ENCODE measurements at places on chromosomes 2 and 18.

- DNase-seq: no peak
These were observed 59.5 kb downstream of the E2F6 start for GRCh38 chr2:11406267-11406957.

DNA sequence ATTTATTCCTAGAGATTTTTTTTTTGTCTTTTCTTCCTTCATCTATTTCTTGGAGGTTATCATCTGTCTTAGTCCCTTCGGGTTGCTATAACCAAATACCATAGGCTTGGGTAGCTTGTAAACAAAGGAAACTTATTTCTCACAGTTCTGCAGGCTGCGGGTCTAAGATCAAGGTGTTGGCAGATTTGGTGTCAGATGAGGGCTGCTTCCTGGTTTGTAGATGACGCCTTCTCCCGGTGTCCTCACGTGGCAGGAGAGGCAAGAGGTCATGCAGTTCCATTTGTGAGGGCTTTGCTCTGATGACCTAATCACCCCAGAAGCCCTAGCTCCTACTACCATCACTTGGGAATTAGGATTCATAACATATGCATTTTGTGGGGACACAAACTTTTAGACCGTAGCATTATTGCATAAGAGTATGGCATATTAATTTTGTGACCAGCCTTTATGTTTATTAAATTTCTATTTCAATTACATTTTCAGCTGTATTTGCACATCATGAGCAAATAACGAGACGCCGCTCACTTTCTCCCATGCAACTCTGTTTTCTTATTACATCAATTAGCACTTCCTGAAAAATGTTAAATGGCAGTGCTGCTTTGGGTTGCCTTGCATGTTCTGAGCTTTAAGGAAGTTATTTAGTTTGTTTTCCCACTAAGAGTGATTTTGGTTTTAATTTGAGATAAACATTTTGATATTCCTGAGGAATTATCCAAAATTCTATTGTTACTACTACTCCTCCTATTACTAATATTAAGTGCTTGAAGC lies 246.4 kb upstream of the HDAC4 start:
- DNase-seq: no peak

DNA sequence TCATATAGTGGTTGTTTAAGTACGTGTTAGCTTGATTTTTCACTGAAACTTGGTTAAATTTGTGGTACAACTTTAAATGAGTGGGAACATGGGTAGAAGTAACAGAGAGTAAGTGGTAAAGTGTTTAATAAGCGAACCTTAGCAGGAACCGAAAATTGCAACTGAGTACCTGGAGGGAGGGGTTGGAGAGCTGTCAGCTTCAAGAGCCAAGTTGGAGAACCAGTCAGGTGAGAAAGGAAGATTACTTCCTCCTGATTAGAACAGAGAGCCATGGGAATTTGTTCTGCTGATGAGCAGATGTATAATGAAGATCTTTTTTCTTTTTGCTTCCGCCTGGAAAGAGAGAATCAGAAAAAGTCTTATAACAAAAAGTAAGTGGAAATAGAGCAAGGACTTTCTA lies 158.4 kb upstream of the CDH7 start:
- no peak for DNase-seq

DNA sequence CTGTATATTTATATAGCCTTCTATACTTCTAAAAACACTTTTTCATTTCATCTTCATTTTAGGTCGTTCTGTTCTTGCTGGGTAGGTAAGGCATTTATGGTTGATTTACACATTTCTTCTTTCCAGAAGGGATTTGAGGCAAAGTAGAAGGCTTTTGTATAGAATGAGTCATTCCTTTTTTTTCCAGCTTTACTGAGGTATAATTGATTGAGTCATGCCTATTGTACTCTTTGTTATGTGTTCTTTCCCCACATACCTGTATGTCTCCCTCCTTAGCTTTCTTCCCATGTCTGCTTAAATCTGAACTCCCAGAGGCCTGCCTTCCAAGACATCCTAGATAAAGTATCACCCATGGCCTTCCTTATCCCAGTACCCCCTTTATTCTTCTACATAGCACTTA lies 4.8 kb upstream of the CDC42EP3 start:
- DNase-seq: no peak

- DNase-seq: no peak
These were observed 72.7 kb upstream of the STON1 start for GRCh38 chr2:48457227-48457626.

GRCh38 chr18:12819322-12819721 lies 64.7 kb downstream of the PTPN2 start:
- DNase-seq: no peak

DNA sequence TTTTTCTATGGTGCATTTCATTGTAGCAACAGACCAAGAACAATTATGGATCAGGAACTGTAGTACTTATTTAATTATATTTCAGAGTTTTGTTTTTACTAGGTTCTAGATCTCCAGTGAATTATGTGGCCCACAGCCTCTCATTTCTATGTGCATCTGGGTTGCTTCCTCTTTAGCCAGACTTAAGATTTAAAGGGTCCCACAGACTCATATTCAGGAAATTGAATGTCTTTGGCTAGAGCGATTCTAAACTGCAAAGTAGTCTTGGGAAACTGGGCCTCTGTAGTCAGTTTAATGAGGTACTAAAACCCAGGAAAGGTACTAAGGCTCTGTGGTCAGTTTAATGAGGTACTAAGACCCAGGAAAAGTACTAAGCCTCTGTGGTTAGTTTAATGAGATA lies 94.4 kb downstream of the LYPD6B start:
- no peak for DNase-seq

- DNase-seq: no peak
These were observed 74.1 kb downstream of the PSMG2 start for GRCh38 chr18:12776821-12777471.

DNA sequence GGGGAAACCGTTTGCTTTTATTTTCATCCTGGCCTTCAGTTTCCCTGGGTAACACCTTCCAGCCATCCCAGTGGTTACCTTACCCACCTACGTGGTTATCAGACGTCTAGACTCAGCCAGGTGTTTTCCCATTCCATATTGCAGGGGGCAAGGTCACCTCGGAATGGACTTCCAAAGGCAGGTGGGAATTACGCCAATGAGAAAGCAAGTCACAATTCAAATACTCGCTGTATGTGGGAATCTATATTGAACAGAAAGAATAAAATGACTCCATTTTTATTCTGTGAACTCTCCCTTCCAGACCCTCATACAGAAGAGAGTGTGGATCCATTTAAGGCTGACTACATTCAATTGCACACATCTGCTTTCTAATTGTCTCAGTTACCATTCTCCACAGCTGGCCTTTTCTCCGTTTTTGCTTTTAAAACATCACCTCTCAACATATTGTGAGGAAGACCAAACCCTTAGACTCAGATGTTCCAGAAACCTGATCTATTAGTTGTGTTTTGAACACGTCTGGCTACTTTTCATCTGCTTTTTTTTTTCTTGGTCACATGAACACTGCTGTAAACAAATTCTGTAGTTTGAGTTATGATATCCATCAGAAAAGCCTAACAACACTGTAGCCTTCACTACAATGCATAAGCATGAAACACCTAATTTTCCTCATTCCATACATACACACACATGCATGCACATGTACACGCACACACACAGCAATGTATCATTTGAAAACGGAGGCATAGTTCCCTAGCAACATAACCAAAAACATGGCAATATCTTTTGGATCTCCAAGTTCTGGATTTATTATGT lies 59.8 kb downstream of the BCL2 start:
- DNase-seq: no peak

DNA sequence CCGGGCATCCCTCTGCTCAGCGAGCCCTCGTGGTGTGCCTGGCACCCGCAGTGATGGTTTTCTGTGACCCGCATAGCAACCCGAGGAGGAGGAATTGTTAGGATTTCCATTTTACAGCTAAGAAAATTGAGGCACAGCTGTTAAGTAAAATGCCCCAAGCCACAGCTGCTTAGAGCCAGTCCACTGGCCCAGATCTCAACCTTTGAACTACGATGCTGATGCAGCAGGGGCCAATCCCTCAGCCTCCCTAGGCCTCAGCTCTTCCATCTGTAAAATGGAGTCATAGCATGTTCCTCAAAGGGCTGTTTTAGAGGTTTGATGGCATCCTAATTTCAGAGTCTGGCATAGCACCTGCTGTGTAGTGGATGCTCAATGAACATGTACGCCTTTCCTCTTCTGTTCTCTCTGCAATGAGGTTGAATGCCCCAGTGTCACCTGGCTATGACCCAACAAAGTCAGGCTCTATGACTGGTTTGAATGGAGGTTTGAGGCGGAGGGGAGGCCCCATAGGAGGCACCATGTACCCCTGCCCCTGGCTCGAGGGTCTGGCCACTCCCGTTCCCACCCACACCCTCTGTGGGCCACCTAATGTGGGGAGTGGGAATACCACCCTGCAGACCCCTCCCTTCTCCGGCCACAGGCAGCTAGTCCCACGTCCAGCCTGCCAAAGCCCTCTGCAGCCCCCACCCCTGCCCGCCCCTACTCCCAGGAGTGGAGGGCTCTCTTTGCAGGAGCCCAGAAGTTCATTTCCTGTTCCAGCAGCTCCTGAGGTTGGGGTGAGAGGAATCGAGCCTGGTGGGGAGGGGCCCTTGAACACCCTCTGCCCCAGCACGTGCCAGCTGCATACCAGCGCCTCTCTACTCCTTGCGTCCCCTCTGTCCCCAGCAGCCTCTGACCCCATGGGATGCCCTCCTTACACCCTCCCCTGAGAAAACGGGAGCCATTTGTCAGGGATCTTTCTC lies 31.0 kb downstream of the INHBB start:
- DNase-seq: no peak

DNA sequence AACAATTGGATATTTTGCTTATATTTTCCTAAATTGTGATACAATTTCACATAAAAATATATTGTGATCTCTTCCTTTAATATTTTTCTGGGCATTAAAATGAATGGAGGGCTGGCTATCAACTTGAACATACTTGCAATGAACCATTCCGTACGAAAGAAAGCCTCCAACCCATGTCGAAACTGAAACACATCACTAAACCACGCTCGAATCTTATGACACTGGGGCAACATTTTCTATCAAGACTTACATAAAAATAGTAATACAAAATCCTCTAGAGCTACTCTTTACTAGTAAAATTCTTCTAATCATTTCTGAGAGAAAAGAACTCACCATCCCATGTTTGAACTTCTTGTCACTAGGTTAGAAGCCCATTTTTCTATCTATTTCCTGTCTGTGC lies 132.8 kb upstream of the DOK6 start:
- no peak for DNase-seq

DNA sequence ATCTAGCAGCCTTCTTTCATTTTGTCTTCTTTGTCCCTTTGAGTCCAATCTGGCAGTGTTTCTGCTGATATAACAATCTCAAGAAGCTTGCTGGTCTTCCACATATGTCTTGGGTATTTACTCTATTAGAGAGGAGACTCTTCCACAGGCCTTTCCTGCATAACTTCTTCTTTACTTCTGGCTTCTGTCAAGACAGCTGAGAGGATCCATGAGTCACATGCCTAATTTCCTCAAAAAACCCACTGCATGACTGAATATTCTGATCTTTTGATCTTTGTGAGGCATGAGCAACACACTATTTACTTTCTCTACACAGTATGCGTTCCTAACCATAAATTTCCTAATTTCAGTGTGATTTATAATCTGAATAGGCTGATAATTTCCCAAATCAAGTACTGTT lies 5.1 kb upstream of the DCC start:
- no peak for DNase-seq

- DNase-seq: no peak
These were observed 199.9 kb upstream of the PKDCC start for GRCh38 chr2:41847744-41848441.

DNA sequence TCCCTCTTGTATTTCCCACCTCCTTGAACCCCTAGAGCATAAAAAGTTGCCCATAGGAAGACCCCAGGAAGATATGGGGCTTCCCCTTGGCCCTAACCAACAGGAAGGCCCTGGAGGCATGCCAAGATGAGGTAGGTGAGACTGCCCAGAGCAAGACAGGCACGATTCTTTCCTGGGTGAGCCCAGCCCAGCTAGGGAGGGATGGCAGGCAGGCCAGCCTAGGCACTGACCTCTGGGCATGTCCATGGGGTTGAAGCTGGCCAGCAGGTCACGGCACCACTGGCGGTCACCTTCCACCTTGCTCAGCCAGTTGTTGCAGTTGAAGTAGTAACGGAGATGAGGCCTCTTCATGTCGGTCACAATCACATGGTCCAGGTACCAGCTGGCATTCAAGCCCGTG lies 17.6 kb downstream of the LOXHD1 start:
- DNase-seq: no peak

DNA sequence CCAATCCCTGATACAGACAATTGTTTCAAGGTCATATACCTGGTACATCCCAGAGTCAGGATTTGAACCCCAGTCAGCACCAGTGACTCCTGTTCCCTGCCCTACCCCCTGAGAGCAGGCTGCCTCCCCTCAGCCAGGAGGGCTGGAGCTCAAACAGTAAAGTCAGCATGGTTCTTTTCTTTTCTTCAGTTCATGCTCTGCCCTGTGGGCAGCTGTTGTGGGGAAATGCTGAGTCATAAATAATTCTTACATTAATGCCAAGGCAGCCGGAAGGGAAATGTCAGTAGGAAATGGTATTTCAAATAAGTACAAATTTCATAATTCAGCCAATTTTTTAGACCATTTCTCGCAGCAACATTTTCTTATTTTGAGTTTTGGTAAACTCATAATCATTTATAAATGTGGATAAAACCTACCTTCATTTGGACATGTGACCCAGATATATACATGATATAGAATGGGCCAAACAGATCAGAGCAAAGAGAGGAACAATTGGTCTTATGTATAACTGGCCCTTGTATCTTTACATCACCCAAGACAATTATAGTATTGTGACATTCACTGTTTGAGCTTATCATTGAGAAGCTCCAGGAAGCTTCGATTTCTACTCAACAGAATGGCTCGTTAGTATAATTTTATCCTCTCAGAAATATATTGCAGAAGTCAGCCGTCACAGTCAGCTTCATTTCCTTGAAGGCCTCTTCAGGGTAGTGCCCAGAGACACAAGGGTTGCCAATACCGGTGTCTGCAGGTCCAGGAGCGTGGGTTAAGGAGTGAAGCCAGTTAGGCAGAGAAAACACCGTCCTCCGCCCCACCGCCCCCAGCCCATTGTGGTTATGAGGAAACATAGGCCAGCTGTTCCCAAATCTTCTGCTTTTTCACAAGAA lies 28.0 kb upstream of the SCYGR1 start:
- DNase-seq: no peak

DNA sequence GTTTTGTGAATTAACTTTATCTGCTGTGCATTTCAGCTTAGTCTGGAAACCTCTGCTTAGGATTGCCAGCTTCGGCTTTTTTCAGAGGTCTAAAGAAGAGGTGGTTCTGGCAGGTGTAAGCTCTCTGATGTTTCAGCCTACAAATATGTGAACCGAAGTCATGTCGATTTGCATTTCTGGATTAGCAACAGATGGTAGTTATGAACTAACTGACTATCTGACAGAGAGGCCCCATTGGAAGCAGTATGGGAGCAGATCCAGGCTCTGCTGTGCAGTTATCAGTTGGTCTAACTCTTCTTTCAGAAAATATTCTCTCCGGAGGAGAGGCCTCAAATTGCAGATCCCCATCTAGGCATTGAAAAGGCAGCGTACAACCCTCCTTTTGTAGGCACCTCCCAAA lies 32.7 kb upstream of the SPRED2 start:
- no peak for DNase-seq

- DNase-seq: no peak
These were observed 160.2 kb downstream of the MIB1 start for GRCh38 chr18:21900605-21901352.

- DNase-seq: no peak
These were observed 40.8 kb downstream of the KATNAL2 start for GRCh38 chr18:46958209-46958608.

All from activated naive CD4-positive, alpha-beta T cell (primary cell).